Neuronal stem cell (in vitro differentiated cells): ENCODE measurements at places on chromosomes 4 and X.

DNA sequence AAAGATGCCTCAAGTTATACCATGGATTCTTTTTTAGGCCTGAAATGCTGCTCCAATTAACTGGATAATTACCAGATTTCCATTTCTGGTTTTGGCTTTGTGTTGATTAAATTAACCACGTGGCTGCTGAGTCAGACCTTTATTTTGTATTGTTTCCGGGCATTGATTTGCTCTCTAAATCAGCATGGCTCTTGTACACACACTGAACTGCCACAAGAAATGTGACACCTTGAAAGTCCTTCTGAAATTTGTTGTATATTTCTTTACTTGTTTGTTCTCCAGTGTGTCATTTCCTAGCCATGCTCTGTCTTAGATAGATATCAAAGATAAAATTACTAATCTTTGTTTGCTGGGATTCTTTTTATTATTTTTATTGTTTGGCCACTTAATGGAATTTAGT lies 11.7 kb downstream of the MTTP start:
- no peak for DNase-seq

GRCh38 chr4:99696801-99697200 lies 39.2 kb upstream of the C4orf54 start:
- no peak for DNase-seq

GRCh38 chrX:15854080-15854655 lies 445 bp downstream of the AP1S2 start:
- DNase-seq: peak; percentile 51

DNA sequence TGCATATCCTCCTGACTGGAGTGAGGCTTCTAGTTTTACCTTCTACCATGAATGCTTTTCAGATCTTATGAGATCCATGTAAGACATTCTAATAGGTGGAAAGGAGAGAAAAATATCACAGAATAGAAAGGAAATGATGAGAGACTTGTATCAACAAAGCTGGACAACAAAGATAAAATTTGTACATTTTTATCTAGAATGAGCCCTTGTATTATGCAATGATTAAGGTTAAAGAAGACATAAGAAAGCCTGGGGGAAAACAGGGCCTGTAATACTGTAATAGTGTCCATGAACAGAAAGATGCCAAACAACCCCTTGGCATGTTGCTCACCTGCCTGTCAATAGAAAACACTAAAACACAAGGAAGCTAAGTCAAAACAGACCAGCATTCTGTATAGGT lies 44.2 kb upstream of the SCRG1 start:
- no peak for DNase-seq

GRCh38 chr4:168361365-168362024 lies 42.9 kb upstream of the DDX60 start:
- no peak for DNase-seq

GRCh38 chr4:66766557-66766956 lies 778.7 kb downstream of the CENPC start:
- no peak for DNase-seq

GRCh38 chr4:140027101-140027500 lies 126.9 kb downstream of the MAML3 start:
- DNase-seq: no peak

- no peak for DNase-seq
These were observed 95.2 kb upstream of the RPS6KA3 start for GRCh38 chrX:20361890-20362262.

GRCh38 chrX:4656419-4656818 lies 943.0 kb upstream of the PRKX start:
- no peak for DNase-seq

DNA sequence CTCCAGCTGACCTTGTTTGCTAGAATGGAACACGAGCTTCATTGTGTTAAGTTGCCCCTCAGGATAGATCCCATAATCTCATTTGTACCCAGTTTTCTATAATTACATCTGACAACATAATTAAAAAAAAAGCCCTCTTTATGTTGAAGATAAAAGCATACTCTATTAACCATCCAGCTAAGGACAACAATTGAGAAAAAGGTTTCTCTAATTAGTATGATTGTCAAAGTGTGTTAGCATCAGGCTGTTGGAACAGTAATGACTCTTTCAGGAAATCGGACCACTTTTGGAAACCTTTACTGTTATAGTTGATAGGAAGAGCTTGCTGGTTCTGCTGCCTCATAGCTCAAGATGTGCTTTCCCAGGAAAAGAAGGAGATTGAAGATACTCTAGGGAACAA lies 172.6 kb downstream of the FHIP1A start:
- no peak for DNase-seq

GRCh38 chrX:72120837-72121236 lies 10.9 kb downstream of the RTL5 start:
- no peak for DNase-seq

DNA sequence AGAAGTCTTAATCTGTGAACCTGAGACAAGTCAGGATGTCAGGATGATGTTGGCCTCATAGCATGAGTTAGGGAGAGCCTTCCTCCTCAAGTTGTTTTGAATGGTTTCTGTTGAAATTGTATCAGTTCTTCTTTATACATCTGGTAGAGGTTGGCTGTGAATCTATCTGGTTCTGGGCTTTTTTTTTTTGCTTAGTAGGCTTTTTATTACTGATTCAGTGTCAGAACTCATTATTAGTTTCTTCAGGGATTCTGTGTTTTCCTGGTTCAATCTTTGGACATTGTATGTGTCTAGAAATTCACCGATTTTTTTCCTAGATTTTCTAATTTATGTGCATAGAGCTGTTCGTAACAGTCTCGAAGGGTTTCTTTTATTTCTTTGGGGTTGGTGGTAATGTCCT lies 14.9 kb downstream of the GLUD2 start:
- no peak for DNase-seq

GRCh38 chrX:103538728-103539127 lies 19.4 kb upstream of the RAB40A start:
- DNase-seq: no peak

- peak; percentile 35 for DNase-seq
These were observed 236.1 kb downstream of the OPHN1 start for GRCh38 chrX:68196939-68197791.

- DNase-seq: no peak
These were observed 9.7 kb downstream of the UNC5C start for GRCh38 chr4:95539106-95539505.

DNA sequence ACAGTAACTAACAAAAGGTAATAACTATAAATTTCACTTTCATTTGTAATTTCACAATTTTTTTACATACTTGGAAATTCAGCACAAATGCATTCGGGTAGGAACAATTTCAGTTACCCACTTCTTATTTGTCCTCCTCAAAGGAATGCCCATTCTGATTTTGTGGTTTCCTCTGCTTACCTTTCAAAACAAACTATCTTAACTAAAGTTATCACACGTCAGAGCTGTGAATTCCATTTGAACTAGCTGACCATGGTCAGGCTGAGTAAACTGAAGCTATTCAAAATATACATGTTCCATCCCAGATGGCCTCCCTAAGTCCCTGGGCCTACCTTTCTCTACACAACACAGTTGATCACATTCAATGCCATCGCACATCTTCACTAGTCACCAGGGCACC lies 4.5 kb downstream of the CTPS2 start:
- no peak for DNase-seq

- DNase-seq: no peak
These were observed 386.6 kb upstream of the AADAT start for GRCh38 chr4:170476351-170476750.

DNA sequence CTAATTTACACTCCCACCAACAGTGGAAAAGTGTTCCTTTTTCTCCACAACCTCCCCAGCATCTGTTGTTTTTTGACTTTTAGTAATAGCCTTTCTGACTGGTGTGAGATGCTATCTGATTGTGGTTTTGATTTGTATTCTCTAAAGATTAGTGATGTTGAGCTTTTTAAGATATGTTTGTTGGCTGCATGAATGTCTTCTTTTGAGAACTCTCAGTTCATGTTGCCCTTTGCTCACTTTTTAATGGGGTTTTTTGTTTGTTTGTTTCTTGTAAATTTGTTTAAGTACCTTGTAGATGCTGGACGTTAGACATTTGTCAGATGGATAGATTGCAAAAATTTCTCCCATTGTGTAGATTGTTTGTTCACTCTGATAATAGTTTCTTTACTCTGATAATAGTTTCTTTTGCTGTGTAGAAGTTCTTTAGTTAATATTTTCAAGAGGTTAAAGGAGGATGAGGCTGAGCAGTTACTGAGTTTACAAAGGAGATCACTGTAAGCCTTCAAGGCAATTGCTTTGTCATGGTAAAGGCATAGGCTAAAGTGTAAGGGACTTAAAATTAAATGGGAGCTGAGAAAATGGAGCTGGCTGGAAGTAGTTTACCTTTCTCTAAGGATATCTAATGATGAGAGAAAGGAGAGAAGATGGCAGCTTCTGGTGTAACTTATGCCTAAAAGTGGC lies 323.4 kb downstream of the PCDH7 start:
- DNase-seq: no peak

GRCh38 chr4:99536848-99537247 lies 26.0 kb downstream of the C4orf17 start:
- no peak for DNase-seq

- DNase-seq: no peak
These were observed 37.3 kb upstream of the RASL11B start for GRCh38 chr4:52824603-52825459.

- no peak for DNase-seq
These were observed 105.1 kb upstream of the CAMK2D start for GRCh38 chr4:113866611-113867010.

DNA sequence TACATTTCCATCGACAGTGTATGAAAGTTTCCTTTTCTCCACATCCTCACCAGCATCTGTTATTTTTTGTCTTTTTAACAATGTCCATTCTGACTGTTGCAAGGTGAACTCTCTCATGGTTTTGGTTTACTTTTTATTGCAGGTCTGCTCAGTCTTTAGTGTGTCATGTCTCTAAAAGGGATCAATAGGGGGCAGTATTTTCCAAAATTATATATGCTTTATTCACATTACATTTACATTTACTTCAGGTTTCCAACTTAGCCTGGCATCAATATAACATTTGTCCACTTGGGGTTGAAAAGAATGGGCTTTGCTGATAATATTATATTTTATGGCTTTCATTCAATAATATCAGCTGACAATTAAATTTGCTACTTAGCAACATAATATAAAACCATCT lies 265.0 kb upstream of the SLITRK2 start:
- DNase-seq: no peak

- DNase-seq: no peak
These were observed 90.7 kb downstream of the GRIA3 start for GRCh38 chrX:123274796-123275195.
